ENCODE measurements at places on chromosomes 7 and 10.
A peak's percentile ranks its signal among the peaks of the same experiment; 100 is the strongest.

DNA sequence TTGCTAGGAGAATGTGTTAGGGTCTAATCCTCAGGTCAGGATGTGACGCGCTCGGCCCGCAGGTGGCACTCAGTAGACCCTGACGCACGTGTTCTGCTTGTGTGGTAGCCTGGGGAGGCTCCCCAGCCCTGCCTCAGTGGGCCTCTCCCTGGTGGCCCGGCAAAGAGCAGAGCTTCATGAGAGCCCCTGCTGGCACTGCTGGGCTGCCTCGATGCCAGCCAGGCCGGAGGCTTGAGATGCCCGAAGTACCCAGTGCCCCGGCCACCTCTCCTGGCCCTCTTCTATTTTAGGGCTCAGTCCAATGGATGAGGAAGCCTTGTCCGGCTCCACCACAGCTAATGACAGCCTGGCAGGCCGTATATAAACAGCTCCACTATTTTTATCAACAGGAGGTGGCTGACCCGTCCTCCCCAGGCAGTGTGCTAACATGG is 42.0 kb downstream of the PRF1 start:
- H3K27ac ChIP-seq, result no peak overlapping the region
- H3K4me3 ChIP-seq, result no peak overlapping the region
- H3K36me3 ChIP-seq, result no peaks in the 10 kb centered on the region
- no peaks in the 10 kb centered on the region for H3K27me3 ChIP-seq
- no peaks in the 10 kb centered on the region for H3K4me1 ChIP-seq

DNA sequence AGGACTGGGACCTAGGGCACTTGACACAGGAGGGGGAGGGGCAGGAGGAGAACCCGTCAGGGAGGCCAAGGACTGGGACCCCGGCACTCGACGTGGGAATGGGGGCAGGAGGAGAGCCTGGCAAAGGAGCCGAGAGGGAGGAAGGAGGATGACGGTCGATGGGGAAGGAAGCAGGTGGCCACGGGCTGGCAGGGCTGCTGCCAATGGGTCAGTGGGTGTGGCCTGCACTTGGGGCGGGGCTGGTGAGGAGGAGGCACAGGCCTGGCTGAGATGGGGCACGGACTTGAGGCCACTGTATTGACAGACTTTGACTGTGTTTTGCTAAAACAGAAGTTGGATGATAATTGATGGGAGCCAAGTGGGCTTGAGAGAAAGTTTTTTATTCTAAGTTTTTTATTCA is 68.9 kb downstream of the RBM33 start:
- no peaks in the 10 kb centered on the region for H3K27me3 ChIP-seq
- no peak overlapping the region for H3K27ac ChIP-seq
- H3K36me3 ChIP-seq, result peaks cover 28% of the 10 kb centered on the region
- H3K4me1 ChIP-seq, result no peaks in the 10 kb centered on the region
- H3K4me3 ChIP-seq, result no peak overlapping the region

DNA sequence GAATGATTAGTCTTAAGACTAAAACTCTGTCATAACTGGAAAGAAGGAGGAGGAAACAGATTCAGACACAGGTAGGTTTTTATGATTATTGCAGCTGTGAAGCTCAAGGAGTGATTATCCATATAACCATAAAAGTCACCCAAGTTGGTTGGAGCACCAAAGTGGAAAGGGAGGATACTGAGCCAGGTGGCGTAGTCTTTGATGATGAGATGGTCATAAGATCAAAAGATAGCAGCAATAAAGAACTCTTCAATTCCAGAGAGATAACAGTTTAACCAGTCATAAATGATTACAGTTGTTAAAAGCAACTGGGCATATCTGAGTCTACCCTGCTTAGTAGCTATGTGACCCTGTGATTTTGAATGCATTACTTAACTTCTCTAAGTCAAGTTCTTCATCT is 8.4 kb downstream of the ABCB1 start:
- no peaks in the 10 kb centered on the region for H3K4me1 ChIP-seq
- no peak for DNase-seq
- no peaks in the 10 kb centered on the region for H3K36me3 ChIP-seq
- H3K27ac ChIP-seq, result no peak overlapping the region
- H3K4me3 ChIP-seq, result no peak overlapping the region
- peaks cover 16% of the 10 kb centered on the region for H3K27me3 ChIP-seq

DNA sequence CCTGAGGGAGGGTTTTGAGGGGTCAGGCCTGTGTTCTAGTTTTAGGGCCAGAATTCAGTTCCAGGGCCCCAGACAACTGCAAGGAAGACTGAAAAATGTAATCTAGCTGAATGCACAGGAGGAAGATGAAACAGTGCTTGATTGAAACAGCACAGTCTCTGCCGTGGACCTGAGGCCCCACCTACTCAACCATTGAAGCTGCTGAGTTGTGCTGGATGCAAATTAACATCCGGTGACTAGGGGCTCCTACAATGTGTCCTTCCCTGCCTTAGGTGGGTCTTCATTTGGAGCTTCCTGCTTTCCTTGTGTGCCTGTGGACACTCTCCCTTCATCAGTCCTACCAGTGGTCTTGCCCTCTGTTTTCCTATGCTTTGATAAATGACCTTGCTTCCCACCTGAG is 5.7 kb downstream of the GLRX3 start:
- H3K27me3 ChIP-seq, result no peaks in the 10 kb centered on the region
- DNase-seq, result no peak
- H3K4me1 ChIP-seq, result peaks cover 24% of the 10 kb centered on the region
- peaks cover 22% of the 10 kb centered on the region for H3K36me3 ChIP-seq

DNA sequence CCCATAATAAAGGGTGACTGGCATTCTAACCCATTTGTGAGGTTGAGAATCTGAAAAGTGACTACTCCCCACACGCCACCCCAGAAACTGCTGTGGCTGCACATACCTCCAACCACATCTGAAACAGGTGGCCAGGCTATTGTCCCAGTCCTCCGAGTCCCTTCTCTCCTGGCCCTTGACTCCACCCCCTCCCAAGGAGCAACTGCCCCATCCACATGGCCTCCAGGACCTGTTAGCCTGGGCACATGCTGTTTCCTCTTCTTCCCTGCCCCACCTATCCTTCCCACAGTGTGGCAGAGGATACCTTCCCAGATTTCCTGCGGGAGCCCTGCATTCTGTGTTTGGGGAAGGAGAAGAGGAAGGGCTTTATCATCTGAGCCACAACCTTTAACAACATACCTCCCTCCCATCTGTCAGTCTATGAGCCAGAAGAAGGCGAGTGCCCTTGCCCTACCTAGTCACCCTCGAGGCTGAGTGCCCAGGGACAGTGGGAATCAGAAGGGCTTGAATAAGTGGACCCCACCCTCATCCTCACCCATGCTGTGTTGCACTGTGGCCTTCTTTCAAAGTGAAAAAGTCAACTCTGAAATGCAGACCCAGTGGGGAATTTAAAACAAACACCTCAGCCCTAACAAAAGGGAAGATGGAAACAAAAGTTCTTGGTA is 11.9 kb downstream of the STEAP1B start:
- H3K4me1 ChIP-seq, result peaks cover 17% of the 10 kb centered on the region
- H3K36me3 ChIP-seq, result peaks cover 6% of the 10 kb centered on the region
- no peak overlapping the region for H3K27ac ChIP-seq
- no peak overlapping the region for H3K4me3 ChIP-seq
- no peaks in the 10 kb centered on the region for H3K27me3 ChIP-seq
- DNase-seq, result no peak

DNA sequence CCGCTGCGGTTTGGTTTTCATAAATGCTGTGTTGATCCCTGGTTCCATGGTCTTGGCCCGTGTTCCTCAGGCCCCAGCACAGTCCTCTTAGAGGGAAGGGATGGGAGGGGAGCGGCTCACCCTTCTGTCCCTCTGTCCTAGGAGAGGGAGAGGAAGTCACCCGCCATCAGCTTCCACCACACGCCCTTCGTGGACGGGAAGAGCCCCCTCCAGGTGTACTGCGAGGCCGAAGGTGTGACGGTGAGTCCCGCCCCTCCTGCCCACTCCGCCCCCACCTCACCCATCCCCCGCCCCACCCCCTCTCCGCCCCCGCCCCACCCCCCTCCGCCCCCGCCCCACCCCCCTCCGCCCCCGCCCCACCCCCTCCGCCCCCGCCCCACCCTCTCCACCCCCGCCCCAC is 37.5 kb upstream of the DPYSL4 start:
- no peak overlapping the region for H3K27ac ChIP-seq
- no peak overlapping the region for H3K4me3 ChIP-seq
- no peaks in the 10 kb centered on the region for H3K27me3 ChIP-seq
- no peaks in the 10 kb centered on the region for H3K4me1 ChIP-seq
- peak; percentile 25 for DNase-seq

DNA sequence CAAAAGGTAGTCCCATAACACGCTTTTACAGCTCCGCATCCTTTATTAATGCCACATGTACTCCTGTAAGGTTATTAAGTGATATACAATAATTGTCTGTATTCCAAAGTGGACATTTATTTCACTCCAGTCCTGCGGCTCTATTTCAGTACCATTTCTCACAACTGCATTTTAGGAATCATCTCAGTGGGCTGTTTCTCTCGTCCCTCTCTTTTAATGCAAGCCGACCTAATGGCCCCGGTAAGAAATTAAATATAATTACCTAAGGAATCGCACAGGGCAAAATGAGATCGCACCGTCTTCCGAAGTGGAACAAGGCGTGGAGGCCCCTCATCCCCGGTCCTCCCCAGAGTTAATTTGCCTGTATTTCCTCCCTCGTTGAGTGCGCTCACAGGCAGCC is 216.5 kb downstream of the RAB11FIP2 start:
- H3K27me3 ChIP-seq, result no peaks in the 10 kb centered on the region
- H3K4me3 ChIP-seq, result no peak overlapping the region
- H3K36me3 ChIP-seq, result no peaks in the 10 kb centered on the region
- H3K4me1 ChIP-seq, result no peaks in the 10 kb centered on the region

Data from GM23248 (cell line).